Placental pericyte (primary cell): ENCODE measurements at places on chromosomes 12 and 14. TPM values are rescaled to one million over a fixed set of nuclear protein-coding genes. Genes with fewer than 3 reads are reported as not detected.

Gene C1QL4
- under 0.01 and 0.14 TPM in 2 replicates for total RNA-seq

Gene SUDS3
- total RNA-seq, result 26.0 and 44.4 TPM in 2 replicates

Gene RERG
- total RNA-seq, result 0.72 and 0.88 TPM in 2 replicates

Gene TESPA1
- not detected in 2 replicates for total RNA-seq

Gene ZNF384
- 30.6 and 31.5 TPM in 2 replicates for total RNA-seq

Gene TCP11L2
- 19.6 and 55.4 TPM in 2 replicates for total RNA-seq

Gene PKP2
- 3.7 and 39.6 TPM in 2 replicates for total RNA-seq

Gene PTGDR
- under 0.01 and 2.0 TPM in 2 replicates for total RNA-seq

Gene AHNAK2
- 9.2 and 69.4 TPM in 2 replicates for total RNA-seq

Gene TSHR
- total RNA-seq, result not detected in 2 replicates

Gene SIX4
- total RNA-seq, result 6.3 and 16.6 TPM in 2 replicates
